ENCODE measurements at places on chromosomes 2 and 18.
A peak's percentile ranks its signal among the peaks of the same experiment; 100 is the strongest.

- peak; percentile 21 for DNase-seq
These were observed 17.3 kb upstream of the GTF2A1L start for GRCh38 chr2:48600204-48600813.

DNA sequence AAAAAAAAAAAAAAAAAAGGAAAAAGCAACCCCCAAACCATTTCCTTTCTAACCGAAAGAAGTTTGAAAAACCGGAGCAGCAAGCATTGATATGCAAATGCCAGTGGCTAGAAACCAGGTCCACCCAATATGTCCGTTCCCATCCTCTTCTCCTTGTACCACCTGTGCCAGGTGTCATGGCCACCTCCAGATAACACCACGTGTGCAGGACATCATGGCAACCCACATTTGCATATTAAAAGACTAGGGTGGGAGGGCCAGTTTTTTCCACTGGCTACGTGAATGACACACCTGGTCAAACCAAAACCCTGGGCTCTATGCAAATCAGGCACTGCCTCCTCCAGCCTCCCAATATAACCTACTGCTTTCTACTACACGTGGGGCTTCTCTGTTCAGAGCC, 303.3 kb upstream of the GULP1 start:
- DNase-seq, result no peak

GRCh38 chr2:45860136-45861121, 209.0 kb downstream of the PRKCE start:
- peak; percentile 36 for DNase-seq

GRCh38 chr18:37395631-37396030, 170.0 kb downstream of the CELF4 start:
- no peak for DNase-seq

DNA sequence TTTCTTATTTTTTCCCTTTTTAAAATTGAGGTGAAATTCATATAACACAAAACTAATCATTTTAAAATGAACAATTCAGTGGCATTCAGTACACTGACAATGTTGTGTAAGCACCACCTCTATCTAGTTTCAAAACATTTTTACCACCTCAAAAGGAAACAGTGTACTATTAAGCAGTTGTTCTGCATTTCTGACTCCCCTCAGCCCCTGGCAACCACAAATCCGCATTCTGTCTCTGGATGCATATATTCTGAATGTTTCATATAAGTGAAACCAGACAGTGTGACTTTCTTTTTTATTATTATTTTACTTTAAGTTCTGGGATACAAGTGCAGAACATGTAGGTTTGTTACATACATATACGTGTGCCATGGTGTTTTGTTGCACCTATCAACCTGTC, 19.2 kb upstream of the TANK start:
- no peak for DNase-seq

GRCh38 chr2:24830786-24831185, 37.6 kb downstream of the CENPO start:
- no peak for DNase-seq

- peak; percentile 38 for DNase-seq
These were observed 401.9 kb downstream of the HRH4 start for GRCh38 chr18:24862201-24862816.

- DNase-seq, result no peak
These were observed 103.0 kb downstream of the BCL11A start for GRCh38 chr2:60450488-60450887.

GRCh38 chr18:5463831-5464230, 80.0 kb downstream of the EPB41L3 start:
- no peak for DNase-seq

DNA sequence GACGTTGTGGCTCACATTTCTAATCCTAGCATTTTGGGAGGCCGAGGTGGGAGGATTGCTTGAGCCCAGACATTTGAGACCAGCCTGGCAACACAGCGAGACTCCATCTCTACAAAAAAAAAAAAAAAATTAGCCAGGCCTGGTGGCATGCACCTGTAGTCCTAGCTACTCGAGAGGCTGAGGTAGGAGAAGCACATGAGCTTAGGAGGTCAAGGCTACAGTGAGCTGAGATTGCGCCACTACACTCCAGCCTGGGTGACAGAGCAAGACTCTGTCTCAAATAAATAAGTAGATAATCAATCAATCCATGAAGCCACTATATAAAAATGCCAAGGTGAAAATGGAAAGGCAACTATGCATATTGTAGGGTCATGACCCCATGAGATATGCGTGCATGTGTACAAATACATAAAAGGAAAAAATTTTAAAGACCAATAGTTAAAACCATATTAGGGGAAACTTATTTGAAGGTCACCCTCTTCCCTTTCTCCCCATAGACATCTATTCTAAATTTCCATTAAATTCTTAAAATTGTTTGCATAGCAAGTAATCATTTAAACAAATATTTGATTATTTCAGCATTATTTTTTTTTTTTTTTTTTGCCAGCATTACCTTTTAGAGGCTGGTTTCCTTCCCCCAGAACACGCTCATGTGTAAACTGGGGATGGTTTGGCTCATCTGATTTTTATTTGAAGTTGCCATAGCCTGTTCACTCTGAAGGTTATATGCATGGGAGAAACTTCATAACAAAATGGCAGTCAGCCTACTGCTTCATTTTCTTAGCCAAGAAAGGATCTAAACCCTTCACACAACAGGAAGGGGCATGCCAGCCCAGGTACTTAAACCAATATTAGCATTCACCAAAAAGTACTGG, 37.3 kb upstream of the TMEM247 start:
- DNase-seq, result no peak

DNA sequence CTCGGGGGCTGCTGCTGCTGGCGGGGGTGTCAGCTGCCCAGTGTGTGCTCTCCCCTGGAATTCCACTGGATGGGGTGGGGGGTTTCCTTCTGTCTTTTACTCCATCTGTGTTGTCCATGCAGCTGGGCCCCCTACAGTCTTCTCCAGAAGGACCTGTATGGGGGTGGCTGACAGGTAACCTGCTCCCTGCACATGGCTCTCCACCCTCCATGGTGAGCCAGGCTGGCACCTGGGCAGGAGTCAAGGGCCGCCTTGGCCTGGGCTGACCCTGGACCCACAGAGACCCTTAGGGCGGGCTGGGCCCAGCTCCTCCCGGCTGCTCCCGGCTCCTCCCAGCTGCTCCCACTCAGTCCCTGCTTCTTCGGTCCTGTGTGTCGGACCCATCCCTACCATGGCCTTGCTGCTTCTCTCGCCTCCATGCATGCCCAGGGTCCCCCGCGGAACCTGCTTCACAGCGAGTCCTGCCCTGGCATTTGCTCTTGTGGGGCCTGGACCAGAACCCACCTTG, 15.0 kb downstream of the SNTG2 start:
- no peak for DNase-seq

GRCh38 chr18:79770826-79771225, 26.9 kb upstream of the KCNG2 start:
- no peak for DNase-seq

DNA sequence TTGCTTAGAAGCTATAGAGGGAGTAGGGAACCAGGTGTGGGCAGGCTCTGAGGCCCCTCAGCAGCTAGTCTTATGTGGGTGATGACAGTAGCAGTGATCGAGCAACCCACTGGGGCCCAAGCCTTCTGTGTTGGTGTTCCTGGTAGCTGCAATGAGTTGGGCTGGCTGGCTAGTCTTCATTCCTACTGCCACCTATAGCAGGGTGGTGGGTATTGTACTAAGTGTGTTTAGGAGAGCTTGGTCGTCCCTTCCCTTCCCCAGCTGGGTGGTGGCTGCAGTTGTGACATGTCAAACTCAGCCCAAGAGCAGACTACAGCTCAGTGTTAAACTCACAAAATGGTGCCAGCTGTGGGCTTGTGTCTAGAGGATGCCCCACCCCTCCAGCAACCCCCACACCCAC, 486.1 kb upstream of the UBE2E3 start:
- no peak for DNase-seq

- no peak for DNase-seq
These were observed 102.2 kb upstream of the TTC39C start for GRCh38 chr18:23912356-23912755.

- no peak for DNase-seq
These were observed 69.9 kb upstream of the MAPRE2 start for GRCh38 chr18:34971313-34971712.

DNA sequence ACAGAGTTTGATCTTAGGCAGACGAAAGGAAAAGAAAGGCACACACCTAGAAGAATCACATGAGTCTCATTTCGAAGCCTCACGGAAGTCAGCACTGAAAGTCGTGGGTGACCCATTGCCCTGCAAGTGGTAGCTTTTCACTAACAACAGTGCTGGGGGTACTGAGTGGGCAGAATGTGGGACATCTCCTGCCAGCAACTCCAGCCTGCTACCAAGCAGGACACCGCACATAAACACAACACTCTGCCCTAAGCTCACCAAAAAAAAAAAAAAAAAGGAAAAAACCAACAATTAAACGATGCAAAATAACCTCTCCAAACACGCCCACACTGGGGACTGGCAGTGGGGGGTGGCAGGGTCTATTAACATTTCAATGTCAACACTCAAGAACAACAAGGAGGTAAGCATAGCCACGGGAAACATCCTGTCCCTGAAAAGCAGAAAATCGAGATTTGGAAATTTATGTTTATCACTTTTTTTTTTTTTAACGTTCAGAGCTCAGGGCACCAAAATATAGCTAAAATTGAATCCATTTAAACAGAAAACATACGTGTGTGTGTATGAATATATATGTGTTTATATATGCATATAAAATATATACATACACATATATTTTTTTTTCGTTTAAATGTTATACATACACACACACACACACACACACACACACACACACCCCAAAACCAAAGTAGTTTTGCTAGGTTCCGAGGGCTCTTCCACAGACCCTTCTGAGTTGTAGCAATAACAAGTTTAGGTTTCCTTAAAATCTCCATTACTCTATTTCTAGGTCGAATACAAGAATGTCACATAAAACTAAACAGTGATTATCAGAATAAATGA, 2.2 kb downstream of the INO80D start:
- no peak for DNase-seq

GRCh38 chr2:217106650-217107014, 246.8 kb upstream of the TNP1 start:
- no peak for DNase-seq

- no peak for DNase-seq
These were observed 19.0 kb downstream of the DGKD start for GRCh38 chr2:233373316-233373715.

- DNase-seq, result no peak
These were observed 1.9 kb upstream of the CRACDL start for GRCh38 chr2:98937906-98938305.

DNA sequence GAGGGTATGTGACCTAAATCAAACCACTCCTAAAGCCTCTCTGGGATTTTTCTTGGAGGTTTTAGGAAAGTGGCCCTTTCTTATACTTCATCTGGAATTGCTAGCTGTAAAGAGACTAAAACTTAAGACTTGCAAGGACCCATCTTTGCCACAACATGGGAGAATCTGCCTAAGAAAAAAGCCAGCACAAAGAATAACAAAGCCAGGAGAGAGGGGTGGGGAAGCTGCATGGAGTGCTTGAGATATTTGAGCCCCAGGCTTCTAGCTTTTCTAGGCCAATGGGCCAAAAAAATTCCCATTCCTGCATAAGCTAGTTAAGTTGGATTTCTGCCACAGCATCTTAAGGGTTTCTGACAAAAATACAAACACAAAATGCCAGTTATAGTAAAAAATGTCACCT, 38.5 kb upstream of the LYPD6 start:
- DNase-seq, result no peak

DNA sequence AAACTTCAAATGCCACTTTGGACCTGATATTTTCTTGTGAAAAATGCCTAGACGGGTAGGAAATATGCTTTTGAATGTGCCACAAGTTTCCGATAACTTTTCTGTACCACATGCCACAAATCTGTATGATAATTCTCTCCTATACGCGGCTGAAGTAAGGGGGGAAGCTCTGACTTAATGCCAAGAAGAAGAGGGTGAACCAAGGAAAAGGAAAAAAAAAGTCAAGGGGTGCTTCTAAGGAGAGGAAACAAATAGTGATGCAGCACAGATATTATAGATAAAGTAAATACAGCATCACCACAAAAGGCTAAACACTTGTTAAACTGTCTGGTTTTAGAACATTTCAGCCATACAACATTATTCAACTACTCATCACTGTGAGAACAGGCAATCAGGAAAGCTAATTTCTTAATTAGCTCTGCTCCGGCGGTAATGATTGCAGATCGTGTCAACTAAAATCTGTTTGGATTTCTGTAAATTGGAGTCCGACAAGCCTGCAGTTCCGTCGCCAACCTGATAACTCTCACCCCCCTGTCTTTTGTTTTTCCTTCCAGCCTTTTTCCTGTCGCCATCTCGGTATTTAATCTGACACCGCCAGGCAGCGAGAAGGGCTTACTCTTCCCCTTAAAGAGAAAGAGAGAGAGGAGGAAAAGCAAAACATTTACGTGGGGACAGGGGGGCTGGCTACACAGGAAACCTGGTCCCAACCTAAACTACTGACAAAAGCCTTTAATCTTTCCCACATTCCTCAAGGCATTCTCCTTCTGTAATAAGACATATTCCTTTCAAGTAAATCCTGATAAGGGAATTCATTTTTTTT, 67.5 kb downstream of the ZEB2 start:
- DNase-seq, result no peak

DNA sequence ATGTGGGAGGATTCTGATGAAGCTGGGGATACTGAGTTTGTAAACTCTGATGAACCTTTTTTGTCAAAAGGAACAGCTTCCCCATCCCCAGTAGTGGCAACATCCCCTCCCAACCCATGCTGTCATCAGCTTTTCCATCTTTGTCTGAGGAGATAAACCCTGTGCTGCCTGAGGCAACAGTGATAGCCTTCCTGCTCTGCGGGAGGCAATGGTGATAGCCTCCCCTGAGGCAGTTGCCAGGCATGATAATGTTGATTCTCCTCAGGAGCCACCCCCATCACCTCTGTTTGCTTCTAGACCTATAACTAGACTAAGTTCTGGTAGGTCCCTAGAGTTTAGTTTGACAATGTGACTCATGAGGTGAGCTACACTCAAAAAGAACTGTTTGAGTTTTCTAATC, 97.5 kb downstream of the ERBB4 start:
- DNase-seq, result no peak

- DNase-seq, result no peak
These were observed 286.2 kb downstream of the TCF4 start for GRCh38 chr18:55301824-55302166.

DNA sequence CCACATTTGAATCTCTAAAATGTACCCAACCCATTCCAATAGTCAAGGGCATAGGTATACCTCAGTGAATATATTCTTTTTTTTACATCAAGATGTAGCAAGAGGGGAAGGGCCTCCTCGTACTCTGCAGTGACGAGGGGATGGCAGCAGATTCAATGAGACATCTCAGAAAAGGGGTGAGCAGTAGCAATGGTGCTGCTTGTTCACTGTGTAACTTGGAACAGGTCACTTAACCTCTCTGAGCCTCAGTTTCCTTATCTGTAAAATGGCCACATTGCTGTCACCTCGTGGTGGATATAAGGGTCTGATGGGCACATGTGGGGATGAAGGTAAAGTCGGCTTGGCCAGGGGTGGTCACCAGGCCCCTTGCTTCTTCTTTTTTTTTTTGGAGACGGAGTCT, 221.6 kb downstream of the SEPTIN10 start:
- DNase-seq, result no peak

- DNase-seq, result no peak
These were observed 35.5 kb downstream of the TGIF1 start for GRCh38 chr18:3485153-3486149.

- no peak for DNase-seq
These were observed 252.3 kb downstream of the MBD5 start for GRCh38 chr2:148273158-148273691.
